ENCODE measurements at places on chromosomes 3 and 15.

DNA sequence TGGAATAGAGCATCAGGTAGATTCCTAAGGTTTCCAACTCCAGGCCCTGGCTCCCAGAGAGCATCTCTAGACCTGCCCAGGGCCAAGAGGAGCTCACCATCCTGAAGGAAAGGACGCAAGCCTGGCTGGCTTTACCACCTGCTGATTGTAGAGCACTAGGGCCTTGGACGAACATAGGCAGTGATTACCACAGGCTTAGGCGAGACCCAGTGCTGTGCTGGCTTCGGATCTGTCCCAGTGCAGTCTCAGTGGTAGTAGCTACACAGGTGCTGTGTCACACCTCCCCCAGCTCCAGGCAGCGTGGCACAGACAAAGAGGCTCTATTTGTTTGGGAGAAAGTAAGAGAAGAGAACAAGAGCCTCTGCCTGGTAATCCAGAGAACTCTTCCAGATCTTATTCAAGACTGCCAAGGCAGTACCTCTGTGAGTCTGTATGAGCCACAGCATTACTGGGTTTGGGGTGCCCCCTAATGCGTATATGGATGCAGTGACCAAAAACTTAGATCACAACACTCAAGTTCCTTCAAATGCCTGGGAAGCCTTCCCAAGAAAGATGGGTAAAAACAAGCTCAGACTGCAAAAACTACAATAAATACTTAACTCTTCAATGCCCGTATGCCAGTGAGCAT is 25.4 kb downstream of the ISG20 start:
- no peak for DNase-seq

DNA sequence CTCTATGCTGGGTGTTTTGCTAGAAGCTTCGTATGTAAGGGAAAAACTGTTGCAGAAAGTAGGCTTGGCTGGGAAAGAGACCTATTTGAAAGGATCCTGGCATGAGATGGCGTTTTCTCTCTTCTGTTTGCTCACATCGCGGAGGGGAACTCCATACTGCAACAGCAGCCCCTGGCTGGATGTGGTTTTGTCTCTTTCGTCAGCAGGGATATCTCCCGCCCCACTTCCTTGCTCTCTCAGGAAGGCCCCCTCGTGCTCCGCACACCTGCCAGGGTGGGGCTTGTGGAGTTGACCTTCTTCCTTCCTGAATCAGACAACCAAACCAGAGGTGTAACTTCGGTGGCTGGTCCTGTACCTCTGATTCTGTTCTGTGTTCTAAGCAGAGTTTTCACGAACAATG is 26.4 kb upstream of the MYZAP start:
- DNase-seq: no peak

GRCh38 chr3:107382631-107383030 is 5.4 kb downstream of the CCDC54 start:
- DNase-seq: no peak

DNA sequence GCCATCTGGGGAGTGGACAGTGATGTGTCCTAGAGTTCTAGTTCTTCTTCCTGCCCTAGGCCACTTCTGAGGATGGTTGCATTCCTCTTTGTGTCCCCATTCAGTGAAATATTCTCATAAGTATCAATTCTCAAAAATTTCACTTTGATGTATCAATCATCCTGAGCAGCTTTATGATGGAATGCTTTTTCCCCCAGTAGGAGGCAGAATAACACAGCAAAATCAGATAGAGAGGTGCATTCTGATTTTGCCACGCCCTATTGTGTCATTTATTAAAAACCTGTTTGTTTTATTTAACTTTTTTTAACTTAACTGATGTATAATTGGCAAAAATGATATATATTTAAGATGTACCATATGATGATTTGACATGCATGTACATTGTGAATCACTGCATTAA is 656.0 kb upstream of the GRM7 start:
- no peak for DNase-seq

DNA sequence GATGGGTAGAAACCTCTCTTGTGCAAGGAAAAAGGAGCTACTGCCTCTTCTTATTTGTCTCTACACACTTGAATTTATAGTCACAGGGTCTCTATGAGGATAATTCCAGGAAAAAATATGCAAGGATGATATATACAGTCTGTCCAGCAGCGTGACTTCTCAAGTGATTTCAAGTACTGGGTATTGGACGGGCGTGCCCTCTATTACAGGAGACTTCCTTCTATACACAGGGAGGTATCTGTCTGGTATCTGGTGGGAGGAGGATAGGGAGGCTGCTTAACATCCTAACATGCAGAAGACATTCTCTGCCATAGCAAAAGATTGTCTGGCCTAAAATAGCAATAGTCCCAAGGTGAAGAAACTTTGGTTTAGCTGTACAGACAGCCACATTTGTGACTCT is 146.1 kb downstream of the TPRG1 start:
- DNase-seq: no peak

GRCh38 chr15:45100884-45101625 is 12.9 kb downstream of the DUOX2 start:
- DNase-seq: peak; percentile 84

DNA sequence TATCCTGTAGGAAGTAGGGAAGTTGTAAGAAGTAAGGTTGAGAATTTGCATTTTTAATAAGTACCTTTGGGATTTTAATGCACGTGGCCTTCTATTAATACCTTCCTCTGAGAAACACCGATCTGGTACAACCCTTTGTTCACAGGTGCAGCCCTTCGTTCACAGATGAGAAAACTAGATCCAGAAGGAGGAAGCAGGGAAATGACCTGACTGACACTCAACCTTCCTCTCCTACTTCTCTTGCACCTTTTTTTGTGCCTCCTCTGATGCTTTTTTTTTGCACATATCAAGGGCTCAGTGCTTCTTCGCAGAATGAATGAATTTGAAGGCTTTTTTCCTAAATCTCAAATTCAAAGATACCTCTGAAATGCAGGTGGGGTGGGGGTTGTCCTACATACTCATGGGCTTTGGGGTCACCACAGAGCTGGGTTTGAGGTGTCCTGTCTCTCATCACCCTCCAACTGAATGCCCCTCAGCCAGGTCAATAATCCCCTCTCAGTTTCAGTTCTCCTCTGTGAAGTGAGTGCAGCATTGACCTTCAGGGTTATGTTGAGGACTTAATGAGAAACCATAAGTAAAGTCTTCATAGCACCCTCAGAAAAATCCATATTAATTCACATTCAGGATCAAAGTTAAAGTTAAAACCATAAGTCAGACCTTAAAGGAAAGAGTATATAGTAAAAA is 161.5 kb upstream of the CTNNB1 start:
- no peak for DNase-seq

- peak; percentile 82 for DNase-seq
Observed at GRCh38 chr15:58387130-58387529, 44.7 kb upstream of the LIPC start.

DNA sequence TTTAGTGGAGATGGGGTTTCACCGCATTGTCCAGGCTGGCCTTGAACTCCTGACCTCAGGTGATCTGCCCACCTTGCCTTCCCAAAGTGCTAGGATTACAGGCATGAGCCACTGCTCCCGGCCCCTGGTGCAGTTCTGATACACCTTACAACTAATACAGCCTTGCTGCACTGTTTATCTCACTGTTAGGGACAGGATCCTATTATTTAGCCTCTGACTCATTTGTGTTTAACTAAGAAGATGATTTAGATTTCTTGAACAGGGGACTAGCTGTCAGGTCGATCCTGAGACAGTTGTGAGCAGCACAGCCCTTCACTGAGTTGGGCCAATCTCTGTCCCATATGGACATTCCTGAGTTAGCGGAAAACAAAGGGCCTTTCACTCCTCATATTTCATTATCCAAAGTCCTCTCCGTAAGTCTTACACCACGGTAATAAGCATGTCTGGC is 19.2 kb downstream of the GYG1 start:
- no peak for DNase-seq

DNA sequence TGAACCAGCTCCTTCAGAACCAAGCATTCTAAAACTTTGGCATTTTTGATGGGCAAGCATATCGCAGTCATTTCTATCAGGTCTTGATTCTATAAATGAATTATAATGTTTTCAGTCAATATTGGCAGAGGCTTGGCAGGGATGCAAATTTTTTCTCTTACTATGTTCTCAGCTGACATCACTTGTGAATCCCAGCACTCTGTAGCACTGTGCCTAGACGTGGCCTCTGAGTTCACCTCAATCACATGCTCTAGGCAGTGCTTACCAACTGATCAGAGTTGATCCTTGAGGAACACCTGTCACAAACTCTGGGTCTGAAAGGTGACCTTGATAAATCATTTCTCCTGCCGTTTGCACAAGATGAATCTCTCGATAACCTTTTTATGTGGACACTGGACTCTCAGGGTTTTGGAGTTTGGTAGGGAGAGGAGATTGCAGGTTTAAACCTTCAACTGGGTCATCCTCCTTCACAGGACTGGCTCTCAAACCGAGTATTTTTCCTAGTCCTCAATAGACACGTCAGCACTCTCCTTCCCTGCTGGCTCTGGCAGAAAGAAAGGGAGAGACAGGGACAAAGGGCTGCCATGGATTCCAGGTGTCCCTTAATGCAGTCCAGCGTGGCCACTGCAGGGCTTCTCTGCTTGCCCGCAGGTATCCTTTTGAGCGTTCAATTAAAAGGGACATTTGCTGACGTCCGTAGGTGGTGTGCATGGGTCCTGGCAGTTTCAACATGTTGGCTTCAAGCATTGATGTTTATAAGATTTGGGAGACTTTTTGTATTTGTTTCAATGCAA is 222.3 kb upstream of the CMC1 start:
- DNase-seq: no peak

Data from osteoblast (primary cell).